ENCODE measurements at places on chromosomes 6 and 20. TPM values are rescaled to one million over a fixed set of nuclear protein-coding genes. Genes with fewer than 3 reads are reported as not detected.
A peak's percentile ranks its signal among the peaks of the same experiment; 100 is the strongest.

Gene APOM
- 52.9 TPM for total RNA-seq

Gene SALL4
- total RNA-seq = 0.17 TPM

GRCh38 chr6:151240036-151240685 lies 394 bp downstream of the AKAP12 start:
- peaks cover 9% of the 10 kb centered on the region for H3K4me1 ChIP-seq
- no peaks in the 10 kb centered on the region for H3K36me3 ChIP-seq
- H3K27ac ChIP-seq = no peak overlapping the region
- DNase-seq = no peak
- peak overlapping the region; percentile 53 for H3K4me3 ChIP-seq
- H3K27me3 ChIP-seq = peaks cover 48% of the 10 kb centered on the region

DNA sequence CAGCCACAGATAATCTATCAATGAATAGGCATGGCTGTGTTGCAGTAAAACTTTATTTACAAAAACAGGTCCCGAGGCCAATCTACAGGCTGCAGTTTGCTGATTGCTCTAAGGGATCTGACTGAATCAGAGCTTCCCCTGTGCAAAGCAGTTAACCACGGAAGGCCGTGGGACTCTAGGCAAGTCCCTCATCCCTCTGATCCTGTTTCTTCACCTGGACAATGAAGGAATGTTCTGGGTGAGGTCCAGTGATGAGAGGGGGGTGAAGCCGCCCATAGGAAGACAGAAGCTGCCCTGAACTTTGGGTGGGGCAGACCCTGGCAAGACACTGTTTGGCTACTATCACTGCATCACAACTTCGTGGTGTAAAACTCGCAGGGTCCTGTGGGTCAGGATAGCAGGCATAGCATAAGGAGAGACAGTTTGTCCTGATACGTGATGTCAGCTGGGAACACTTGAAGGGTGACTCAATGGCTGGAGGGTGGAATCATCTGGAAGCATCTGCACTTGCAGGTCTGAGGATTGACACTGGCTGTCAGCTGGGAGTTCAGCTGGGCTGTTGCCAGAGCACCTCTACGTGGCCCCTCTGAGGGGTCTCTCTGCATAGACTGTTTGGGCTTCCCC lies 33.3 kb upstream of the TGM2 start:
- H3K36me3 ChIP-seq = no peaks in the 10 kb centered on the region
- no peak overlapping the region for H3K27ac ChIP-seq
- H3K27me3 ChIP-seq = peaks cover 5% of the 10 kb centered on the region
- H3K4me3 ChIP-seq = no peak overlapping the region
- peaks cover 11% of the 10 kb centered on the region for H3K4me1 ChIP-seq

DNA sequence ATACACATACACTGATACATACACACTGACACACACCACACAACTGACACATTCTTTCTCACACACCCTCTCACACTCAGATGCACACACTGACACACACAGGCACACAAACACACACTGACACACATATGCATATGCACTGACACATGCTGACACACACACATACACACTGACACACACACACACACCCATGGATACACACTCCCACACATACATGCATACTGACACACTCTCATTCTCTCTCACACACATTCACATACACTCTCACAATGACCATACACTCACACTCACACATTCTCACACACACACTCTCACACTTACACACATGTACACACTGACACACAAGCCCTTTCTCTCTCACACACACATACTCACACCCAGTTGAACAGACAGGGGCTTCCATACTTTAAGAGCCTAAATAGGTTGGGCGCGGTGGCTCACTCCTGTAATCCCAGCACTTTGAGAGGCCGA lies 236.4 kb downstream of the LRFN2 start:
- H3K4me3 ChIP-seq = no peak overlapping the region
- no peaks in the 10 kb centered on the region for H3K36me3 ChIP-seq
- no peaks in the 10 kb centered on the region for H3K27me3 ChIP-seq
- H3K4me1 ChIP-seq = no peaks in the 10 kb centered on the region

DNA sequence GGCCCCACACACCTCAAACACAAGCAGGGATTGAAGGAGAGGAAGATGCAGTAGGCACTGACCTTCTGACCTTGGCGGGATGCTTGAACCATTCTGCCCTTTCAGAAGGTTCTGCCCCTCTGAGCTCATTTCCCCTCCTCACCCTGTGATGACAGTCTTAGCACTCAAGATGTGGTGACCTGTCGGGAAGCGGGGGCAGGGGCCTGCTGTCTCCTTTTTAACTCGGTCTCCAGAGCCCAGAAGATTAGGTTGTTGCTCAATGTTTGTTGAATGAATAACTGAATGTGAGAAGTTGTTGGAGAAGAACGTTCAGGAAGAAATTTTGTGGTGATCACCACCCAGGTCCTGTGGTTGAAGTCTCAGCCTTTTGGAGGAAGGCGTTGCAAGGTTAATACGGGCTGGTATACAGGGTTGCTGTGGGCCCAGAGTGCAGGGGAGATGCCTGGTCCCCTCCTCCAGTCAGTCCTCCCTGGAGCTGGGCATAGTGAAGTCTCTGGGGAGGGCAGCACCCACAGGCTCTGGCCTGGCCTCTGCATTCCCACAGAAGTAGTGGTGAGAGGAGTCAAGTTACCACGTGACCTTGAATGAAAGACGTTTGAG lies 49.7 kb upstream of the FUCA2 start:
- H3K4me1 ChIP-seq = no peaks in the 10 kb centered on the region
- no peak for DNase-seq
- H3K36me3 ChIP-seq = no peaks in the 10 kb centered on the region
- no peak overlapping the region for H3K27ac ChIP-seq
- H3K4me3 ChIP-seq = no peak overlapping the region

GRCh38 chr6:139323511-139324300 lies 31.9 kb upstream of the TXLNB start:
- H3K27ac ChIP-seq = no peak overlapping the region
- H3K27me3 ChIP-seq = no peaks in the 10 kb centered on the region
- H3K4me1 ChIP-seq = 0 out of 2 replicates have a peak, but pooled peaks cover 4% of the 10 kb centered on the region
- DNase-seq = peak; percentile 7

DNA sequence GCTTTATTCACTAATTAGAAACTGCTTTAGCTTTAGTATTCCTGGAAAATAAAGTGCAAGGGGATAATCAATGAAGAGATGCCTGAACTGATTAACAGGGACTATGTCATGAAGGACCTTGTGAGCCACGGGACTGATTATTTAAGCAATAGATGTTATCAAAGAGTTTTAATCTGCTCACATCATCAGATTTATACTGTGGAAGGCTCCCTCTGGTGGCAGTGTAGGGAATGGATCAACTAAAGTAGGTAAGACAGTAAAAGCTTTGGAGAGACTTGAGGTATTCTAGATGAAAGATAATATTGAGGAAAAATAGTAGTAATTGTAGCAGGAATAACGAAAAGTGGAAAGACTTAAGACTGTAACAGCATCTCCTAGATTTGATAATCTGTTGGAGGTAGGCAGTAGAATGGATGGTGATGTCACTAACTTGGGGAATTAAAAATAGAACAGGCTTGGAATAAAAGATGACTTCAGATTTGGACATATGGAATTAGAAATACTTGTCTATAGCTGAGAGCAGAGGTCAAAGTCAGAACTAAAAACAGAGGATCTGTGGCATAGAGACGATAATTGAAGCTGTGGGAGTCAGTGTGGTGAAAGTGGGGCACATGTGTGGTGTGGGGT lies 80.3 kb upstream of the HTR1E start:
- H3K27me3 ChIP-seq = no peaks in the 10 kb centered on the region
- H3K27ac ChIP-seq = no peak overlapping the region
- H3K4me1 ChIP-seq = no peaks in the 10 kb centered on the region
- no peak overlapping the region for H3K4me3 ChIP-seq

- H3K4me1 ChIP-seq = no peaks in the 10 kb centered on the region
- no peak overlapping the region for H3K4me3 ChIP-seq
Observed at GRCh38 chr20:63435552-63435951, 36.9 kb downstream of the KCNQ2 start.

Gene KCNS1
- total RNA-seq = not detected

DNA sequence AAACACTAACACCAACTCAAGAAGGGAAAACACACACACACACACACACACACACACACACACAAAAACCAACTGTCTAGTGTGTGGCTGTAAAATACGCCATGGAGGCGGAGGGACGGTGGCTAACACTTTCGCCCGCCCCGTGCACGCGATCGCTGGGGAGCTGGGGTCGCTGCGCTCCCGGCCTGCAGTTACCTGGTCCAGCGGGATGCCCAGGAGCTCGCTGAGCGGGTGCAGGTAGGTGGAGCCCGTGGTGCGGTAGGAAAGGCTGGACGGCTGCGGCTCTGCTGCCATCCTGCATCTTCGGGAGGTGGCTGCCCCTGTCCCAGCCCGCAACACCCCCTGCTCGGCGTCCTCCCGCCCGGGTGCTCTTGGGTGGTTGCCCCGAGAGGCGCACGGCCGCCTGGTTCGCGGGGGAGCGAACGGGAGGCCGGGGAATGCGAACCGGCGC lies 303 bp downstream of the MBOAT1 start:
- H3K27ac ChIP-seq = no peak overlapping the region
- peaks cover 9% of the 10 kb centered on the region for H3K4me1 ChIP-seq
- DNase-seq = no peak
- peaks cover 3% of the 10 kb centered on the region for H3K27me3 ChIP-seq

- no peak for DNase-seq
- no peaks in the 10 kb centered on the region for H3K36me3 ChIP-seq
- no peaks in the 10 kb centered on the region for H3K27me3 ChIP-seq
- no peaks in the 10 kb centered on the region for H3K4me1 ChIP-seq
- no peak overlapping the region for H3K27ac ChIP-seq
Observed at GRCh38 chr6:119894811-119895210, 545.2 kb upstream of the MAN1A1 start.

DNA sequence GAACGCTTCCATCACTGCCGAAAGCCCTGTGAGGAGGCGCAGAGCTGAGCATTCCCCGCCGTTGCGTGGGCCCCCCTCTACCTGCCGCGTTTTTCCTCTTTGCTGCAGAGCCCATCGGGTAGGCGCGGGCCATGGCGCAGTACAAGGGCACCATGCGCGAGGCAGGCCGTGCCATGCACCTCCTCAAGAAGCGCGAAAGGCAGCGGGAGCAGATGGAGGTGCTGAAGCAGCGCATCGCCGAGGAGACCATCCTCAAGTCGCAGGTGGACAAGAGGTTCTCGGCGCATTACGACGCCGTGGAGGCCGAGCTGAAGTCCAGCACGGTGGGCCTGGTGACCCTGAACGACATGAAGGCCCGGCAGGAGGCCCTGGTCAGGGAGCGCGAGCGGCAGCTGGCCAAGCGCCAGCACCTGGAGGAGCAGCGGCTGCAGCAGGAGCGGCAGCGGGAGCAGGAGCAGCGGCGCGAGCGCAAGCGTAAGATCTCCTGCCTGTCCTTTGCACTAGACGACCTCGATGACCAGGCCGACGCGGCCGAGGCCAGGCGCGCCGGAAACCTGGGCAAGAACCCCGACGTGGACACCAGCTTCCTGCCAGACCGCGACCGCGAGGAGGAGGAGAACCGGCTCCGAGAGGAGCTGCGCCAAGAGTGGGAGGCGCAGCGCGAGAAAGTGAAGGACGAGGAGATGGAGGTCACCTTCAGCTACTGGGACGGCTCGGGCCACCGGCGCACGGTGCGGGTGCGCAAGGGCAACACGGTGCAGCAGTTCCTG lies 693 bp downstream of the FAM50B start:
- peaks cover 43% of the 10 kb centered on the region for H3K4me1 ChIP-seq
- H3K36me3 ChIP-seq = no peaks in the 10 kb centered on the region
- H3K27me3 ChIP-seq = no peaks in the 10 kb centered on the region
- H3K4me3 ChIP-seq = no peak overlapping the region

DNA sequence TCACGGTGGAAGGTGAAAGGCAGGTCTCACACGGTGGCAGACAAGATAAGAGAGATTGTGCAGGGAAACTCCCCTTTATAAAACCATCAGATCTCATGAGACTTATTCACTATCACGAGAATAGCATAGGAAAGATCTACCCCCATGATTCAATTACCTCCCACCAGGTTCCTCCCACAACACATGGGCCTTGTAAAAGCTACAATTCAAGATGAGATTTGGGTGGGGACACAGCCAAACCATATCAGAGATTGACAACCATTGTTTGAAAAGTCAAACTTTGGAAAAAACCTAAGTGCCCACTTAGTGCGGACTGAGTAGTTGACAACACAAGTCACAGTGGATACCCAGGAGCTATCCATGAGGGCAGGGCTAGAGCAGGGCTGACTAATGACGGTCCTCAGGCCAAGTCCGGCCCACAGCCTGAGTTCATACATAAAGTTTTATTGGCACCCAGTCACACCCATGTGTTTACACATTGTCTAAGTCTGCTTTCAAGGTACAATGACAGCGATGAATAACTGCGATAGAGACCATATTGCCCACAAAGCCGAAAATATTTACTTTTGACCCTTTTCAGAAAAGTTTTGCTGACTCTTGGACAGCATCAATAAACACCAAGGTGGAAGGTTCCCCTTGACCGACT lies 33.8 kb upstream of the PMEPA1 start:
- no peak for DNase-seq
- no peaks in the 10 kb centered on the region for H3K36me3 ChIP-seq
- peaks cover 41% of the 10 kb centered on the region for H3K27me3 ChIP-seq

Measured in HepG2 (cell line).